Islet precursor cell (in vitro differentiated cells): ENCODE measurements at places on chromosomes 6 and 20.

DNA sequence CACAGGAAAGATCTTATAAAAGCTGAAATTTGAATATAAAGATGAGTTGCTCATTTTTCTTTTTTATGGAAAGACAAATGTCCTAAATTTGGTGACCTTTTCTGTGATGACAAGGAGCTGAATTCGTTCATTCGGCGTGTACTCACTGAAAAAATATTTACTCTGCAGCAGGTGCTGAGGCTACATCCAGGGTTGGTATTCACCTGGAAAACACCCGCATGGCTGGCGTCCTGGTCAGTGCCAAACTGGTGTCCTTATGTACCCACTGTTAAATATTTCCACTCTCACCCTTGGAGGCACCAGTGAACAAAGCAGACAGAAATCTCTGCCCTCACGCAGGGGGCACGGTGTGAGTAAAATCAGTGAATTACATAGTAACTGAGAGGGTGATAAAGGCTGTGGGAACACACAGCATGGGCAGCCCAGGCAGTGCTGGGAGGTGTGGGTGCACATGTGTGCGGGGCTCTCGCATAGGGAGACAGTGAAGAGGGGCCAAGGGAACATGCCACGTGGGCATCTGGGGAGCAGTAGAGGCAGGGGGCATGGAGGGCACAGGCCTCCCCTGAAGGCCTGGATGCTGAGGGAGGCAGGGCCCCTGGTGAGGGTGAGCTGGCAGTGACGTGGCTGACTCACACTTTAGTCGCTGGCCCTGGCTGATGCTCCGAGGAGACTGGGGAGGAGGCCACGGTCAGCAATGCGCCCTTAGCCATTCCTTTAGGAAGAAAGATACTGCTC lies 89.7 kb downstream of the INSM1 start:
- DNase-seq: no peak

DNA sequence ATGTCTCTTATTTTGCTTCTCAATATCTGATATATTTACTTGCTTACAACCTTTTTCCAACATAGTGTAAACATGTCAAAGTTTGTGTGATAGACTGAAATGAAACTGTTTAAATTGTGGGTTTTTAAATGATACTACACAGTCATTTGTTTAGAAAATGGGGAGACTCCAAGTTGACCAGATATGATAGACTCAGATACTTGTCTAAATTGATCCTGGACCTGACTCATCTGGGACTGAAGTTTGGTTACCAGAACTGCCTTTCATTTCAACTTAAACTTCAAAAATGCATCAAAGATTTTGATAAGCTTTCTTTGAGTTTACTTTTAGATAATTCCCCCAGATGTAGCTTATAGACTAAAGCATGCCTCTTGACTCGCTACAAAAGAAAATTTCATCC lies 27.0 kb upstream of the PRL start:
- no peak for DNase-seq

- no peak for DNase-seq
These were observed 53.0 kb downstream of the TMEM242 start for GRCh38 chr6:157270308-157270707.

GRCh38 chr6:74248966-74249365 lies 553.0 kb downstream of the CD109 start:
- DNase-seq: no peak

- peak; percentile 79 for DNase-seq
These were observed 22.7 kb upstream of the TMEM181 start for GRCh38 chr6:158536891-158537798.

GRCh38 chr6:136383268-136383937 lies 93.8 kb upstream of the BCLAF1 start:
- no peak for DNase-seq

DNA sequence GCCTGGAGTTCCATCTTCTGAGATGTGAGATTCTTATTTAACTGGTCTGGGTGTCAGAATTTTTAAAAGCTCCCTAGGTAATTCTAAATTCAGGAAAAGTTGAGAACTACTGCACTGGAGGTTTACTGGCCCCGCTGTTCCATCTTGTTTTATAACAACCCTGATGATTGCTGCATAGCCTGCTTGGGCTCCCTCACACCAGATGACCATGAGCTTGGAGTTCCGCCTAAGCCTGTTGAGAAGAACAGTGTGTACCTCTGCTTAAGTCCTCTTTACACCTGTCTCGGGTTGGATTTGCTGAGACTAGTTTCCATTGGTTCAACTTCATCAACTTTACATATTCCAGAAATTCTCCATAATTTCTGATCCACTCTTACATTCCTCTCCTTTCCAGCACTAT lies 77.9 kb downstream of the FKBP5 start:
- no peak for DNase-seq

GRCh38 chr20:602111-602970 lies 7.8 kb downstream of the TCF15 start:
- peak; percentile 46 for DNase-seq

- no peak for DNase-seq
These were observed 560.1 kb downstream of the UTRN start for GRCh38 chr6:144845186-144845585.

- DNase-seq: no peak
These were observed 198.4 kb upstream of the KCNK16 start for GRCh38 chr6:39520916-39521315.

DNA sequence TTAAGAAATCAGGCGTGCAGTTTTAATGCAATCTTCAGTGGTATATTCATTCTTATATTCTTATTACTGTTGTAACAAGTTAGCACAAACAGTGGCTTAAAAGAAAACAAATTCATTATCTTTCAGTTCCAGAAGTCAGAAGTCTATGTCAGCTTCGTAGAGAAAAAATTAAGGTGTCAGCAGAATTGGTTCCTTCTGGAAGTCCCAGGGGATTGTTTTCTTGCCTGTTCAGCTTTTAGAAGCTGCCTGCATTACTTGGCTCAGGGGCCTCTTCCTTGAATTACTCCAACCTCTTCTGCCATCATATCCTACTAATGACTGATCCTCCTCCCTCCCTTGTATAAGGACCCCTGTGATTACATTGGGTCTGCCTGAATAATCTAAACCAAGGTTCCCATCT lies 243.9 kb downstream of the ZNF217 start:
- DNase-seq: no peak

- DNase-seq: no peak
These were observed 15.7 kb upstream of the CGA start for GRCh38 chr6:87110636-87111035.

GRCh38 chr20:51087266-51087665 lies 64.4 kb upstream of the KCNG1 start:
- DNase-seq: peak; percentile 46

- no peak for DNase-seq
These were observed 148.6 kb downstream of the LRRC1 start for GRCh38 chr6:53943395-53943794.

GRCh38 chr6:13479206-13479800 lies 8.1 kb downstream of the GFOD1 start:
- no peak for DNase-seq

- no peak for DNase-seq
These were observed 27.4 kb downstream of the PMEPA1 start for GRCh38 chr20:57682184-57683101.

DNA sequence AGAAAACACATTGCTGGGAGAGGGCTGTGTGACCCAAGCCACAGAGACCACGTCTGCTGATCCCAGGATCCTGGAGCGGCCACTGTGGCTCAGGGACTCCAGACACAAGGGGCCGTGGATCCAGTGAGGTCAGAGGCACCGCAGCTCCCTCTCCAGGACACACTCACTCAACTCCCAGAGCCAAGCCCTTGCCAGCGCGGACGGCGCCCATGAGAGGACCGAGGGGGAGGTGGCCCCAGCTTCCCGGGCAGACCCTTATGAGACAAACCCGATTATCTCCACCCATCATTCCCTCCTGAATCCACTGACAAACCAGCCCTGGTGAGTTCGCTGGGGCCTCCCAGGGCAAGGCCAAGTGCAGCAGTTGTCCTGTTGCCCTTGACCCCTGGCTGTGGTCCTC lies 201.2 kb downstream of the TAF4 start:
- no peak for DNase-seq

DNA sequence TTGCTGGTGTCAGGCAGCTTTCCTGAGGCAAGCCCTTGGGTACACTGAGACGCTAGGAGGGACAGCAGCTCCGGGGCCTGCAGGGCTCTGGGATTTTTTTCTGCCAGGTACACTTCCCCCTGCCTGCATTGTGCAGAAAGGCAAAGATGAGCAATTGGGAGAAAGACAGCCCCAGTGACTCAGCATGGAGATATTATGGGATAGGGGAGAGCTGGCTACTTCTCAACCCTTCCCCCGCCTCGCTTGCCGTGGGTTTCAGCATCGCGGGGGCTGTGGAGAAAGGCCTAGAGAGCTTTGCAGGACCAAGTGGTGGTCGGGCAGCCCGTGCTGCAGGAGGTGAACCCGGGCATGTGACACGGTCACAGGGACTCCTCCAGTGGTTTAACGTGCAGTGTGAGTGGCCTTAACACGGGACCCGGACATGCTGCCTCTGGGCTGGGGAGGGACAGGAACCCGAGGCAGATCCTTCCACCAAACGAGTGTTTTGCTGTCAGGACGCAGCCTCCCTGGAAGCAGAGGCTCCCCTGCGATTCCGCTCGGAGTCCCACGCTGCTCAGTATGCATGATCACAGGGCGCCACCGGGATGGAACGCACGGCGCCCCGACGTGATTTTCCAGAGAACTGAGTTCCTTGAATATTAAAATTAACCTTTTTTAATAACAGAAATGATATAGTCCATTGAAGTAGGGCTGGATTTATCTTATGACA lies 139.9 kb downstream of the CDH4 start:
- DNase-seq: peak; percentile 84

- DNase-seq: peak; percentile 64
These were observed 1.6 kb upstream of the TOMM6 start for GRCh38 chr6:41785689-41786450.

- peak; percentile 62 for DNase-seq
These were observed 43.6 kb downstream of the REPS1 start for GRCh38 chr6:138944412-138944811.

DNA sequence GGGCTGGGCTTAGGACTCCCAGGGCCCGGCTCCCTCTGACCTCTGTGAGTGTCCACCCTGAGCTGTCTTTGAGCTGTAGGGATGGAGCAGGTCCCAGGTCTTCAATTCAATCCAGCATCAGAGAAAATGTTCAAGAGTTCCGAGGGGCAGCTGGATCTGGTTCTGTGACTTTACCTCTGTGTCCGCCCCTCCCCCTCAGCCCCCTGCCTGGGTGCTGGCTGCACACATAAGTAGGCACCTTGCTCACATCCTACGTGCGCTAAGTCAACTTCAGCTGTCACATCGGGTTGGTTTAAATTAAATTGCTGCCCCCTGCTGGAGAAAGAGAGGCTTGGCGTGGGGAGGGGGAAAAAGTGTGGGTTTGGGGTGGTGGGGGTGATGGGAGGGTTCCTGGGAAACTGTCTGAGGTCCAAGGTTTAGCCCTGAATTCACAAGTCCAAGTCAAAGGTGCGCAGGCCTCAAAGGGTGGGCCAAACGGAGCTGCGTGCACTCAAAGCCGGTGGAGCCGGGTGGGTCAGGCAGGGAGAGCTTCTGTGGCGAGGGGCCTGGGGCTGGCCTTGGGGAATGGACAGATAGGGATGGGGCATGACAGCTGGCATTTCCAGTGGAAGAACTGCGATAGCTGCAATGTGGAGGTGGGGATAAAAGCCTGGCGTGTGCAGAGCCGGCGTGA lies 3.0 kb downstream of the WFDC5 start:
- peak; percentile 59 for DNase-seq

- no peak for DNase-seq
These were observed 99.6 kb downstream of the MAP3K4 start for GRCh38 chr6:161091151-161091550.

GRCh38 chr6:79152269-79152737 lies 74.2 kb upstream of the PHIP start:
- DNase-seq: peak; percentile 66

DNA sequence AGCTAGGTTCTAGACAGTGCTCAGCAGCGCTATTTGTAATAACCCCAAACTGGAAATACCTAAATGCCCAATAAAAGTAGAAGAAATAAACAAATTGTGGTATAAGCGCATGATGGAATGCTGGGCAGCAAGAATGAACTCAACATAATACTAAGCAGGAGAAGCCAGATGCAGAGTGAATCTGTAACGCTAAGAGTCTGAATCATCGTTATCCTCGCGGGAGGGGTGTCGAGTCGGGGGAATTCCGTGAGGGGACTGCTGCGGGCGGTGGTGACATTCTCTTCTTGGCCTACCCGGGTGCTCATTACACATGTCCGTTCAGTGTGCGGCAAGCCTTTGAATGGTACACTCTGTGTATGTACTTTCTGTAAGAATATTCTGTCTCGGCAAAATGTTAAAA lies 83.7 kb downstream of the SULF2 start:
- no peak for DNase-seq

DNA sequence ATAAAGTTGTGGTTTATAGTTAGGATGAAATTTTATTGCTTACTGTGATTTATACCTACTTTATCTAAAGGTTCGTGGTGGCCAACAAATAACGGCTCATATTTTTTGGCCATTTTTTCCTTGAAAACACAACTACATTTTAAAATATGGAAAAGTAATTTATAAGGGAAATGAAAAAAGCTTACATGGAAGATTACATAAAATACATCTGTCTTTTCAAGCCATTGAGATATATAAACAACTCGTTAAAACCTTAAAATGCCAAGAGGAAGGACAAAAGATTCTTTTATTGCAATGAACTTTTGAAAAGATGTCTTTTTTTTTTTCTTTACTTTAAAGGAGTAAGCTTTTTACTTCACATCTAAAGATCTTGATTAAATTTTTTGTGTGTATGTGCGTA lies 55.4 kb upstream of the EYA4 start:
- no peak for DNase-seq

DNA sequence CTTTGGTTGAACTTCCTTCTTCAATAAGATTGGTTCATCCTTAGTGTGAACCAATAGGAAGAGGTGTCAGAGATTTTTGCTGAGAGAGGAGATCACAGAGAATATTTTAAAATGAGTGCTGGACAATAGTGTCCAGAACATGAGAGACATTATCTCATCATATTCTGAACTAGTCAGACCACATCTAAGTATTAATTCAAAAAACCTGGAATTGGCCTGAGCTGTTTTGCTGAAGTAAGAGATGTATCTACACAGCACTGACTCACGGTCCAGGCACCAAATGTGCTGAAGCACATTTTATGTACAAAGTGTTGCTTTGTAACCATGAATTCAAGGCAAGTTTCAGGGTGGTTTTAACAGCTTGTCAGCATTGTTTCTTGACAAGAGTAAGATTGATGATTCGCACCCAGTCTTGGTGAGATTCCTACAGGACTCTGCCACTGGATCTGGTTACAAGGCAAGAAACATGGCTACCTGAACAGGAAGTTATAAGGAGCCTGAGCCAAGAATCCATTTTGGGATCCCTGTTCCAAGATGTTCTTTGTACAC lies 178.2 kb upstream of the HEY2 start:
- DNase-seq: no peak
